Hematopoietic multipotent progenitor cell treated with erythropoietin and hydrocortisone succinate and interleukin-3 and kit ligand, for 4 days (in vitro differentiated cells): ENCODE measurements at places on chromosomes 4 and X.

- DNase-seq: peak; percentile 95
These were observed 28.7 kb downstream of the INPP4B start for GRCh38 chr4:142817442-142817841.

- DNase-seq: no peak
These were observed 321.2 kb downstream of the PCDH7 start for GRCh38 chr4:31041385-31041784.

DNA sequence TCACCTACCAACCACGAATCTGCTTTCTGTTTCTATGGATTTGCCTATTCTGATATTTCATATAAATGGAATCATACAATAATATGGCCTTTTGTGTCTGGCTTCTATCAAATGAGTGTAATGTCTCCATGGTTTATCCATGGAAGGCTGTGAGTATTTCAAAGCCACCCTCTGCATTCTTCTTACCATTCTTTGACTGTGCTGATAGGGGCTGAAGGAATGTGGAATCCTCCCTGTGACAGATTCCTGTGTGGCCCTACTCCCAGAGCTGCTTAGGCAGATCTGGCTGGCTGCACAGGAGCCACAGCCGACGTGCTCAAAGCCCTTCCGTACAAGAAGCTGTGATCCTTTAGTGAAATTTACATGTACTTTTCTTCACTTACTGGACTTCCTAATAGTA lies 163.2 kb downstream of the HS6ST2 start:
- DNase-seq: no peak

DNA sequence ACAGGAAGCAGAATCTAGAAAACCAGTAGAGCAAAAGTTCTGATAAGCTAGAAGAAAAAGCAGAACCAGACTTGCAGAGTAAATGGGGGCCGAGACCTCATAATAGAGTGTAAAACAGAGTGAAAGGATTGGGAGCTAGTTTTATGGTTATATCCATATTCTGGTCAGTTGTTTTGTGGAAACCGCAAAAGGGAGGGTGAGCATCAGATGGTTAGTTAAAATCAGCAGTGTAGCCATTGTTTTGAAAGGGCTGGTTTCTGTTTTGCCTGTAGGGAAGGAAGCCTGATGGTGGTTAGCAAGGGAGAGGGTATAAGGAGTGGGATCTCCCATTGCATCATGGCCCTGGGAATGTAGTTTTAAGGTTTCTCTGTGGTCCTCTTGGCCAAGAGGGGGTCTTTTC lies 17.2 kb upstream of the CCNI start:
- peak; percentile 83 for DNase-seq

GRCh38 chr4:125169192-125169591 lies 145.6 kb upstream of the FAT4 start:
- DNase-seq: no peak

DNA sequence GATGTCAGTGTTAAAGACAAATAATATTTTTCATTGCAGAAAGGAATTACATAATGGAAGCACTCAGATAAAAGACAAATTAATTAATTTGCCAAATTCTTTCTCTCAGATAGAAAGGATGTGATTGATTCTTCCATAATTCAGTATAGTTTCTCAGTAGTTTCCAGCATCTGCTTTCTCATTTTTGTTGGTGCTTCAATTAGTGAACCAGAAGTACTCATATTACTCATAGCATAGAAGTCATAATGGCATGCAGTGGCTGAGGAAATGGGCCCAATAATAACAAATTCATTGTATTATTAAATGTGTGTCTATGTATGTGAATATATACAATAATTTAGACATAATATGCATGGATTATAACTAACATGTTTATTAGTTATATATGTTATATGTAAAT lies 393.3 kb upstream of the TRAM1L1 start:
- no peak for DNase-seq

GRCh38 chr4:159902648-159903047 lies 799.8 kb downstream of the RAPGEF2 start:
- DNase-seq: no peak

- peak; percentile 8 for DNase-seq
These were observed 30.0 kb downstream of the ITM2A start for GRCh38 chrX:79336869-79337815.

DNA sequence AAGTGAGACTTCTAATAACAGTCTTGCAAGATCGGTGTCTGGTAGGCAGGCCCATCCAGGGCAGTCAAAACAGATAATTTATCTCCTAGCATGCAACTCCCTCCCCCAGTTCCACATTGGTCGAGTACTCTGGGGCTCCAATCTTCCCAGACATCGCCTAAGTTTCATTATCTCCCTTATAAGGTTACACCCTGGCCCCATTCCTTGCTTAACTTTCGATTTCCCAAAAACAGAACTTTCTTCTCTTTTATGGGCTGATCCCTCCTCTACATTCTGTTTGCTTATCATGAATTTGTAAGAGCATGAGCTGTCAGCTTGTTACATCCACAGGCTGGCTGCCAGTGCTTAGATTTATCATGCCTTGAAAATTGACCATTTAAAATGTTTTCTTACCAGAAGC lies 471.3 kb downstream of the TECRL start:
- no peak for DNase-seq

DNA sequence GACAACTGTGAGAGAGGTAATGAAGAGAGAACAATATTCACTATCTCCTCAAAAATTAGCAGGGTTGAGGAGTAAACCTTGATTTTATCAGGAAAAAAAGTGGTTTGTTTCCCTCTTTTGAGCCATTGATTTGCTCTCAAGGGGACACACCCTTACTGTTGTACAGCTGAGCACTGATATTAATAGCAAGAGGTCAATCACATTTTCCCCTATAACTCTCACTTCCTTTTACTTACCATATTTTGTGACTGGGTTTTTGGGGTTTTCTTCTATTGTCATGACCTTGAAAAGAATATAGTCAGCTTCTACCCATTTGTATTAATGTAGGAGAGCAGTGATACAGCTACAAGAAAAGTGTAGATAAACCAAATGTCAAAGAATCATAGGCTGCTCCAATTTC lies 70.2 kb upstream of the LONRF3 start:
- DNase-seq: no peak

GRCh38 chr4:185352202-185352601 lies 43.5 kb downstream of the LRP2BP start:
- DNase-seq: no peak

- DNase-seq: peak; percentile 48
These were observed at the start of gene EGF for GRCh38 chr4:109912706-109913595. TSS of gene EGF (plus strand) at chr4:109912883. CDS start at chr4:109913336, 453 bp downstream.

DNA sequence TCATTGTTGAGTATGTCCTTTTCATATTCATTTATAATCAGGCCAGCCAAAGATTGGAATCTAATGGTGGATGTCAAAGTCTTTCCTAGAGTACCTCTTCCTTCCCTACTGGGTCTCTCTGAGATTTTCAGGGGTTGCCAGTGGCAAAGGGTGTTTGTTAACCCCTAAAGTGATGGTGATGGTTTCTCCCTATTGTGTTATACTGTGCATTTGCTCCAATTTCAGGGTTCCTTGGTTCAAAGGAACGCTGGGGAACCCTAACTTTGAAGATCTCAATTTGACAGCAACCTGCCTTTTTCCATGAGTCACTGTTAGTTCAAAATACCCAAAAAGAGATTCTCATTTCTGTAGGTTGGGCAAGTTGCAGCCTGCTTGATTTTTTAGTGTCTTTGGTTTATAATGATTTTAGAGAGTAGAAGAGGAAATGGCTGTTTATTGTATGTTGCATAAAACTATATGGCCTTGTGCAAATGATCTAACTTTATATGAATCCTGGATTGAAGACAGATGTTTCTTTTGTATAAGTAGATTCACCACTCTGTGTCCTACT lies 23.0 kb downstream of the GAB1 start:
- DNase-seq: peak; percentile 39

GRCh38 chrX:63284659-63285058 lies 66.5 kb downstream of the SPIN4 start:
- no peak for DNase-seq

- DNase-seq: peak; percentile 2
These were observed 209.0 kb downstream of the PPARGC1A start for GRCh38 chr4:23680671-23681518.

- DNase-seq: peak; percentile 73
These were observed 8.3 kb upstream of the HAND2 start for GRCh38 chr4:173538148-173538908.

DNA sequence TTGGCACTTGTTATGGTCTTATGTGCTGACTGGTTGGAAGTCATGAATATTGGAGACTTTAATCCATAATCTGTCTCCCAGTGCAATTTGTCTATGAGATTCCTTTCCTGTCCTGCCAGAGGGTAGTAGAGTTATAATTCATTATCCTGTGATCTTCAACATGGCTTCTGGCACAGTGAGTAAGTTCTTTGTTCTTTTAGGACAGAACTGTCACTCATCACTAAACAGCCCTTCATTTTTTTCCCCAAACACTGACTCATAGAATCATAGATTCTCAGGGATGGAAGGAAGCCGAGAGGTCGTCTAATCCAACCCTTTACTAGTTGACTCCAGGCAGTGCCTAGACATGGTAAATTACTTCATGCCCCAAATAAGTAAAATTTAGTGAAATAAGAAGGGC lies 78.4 kb downstream of the LUZP4 start:
- DNase-seq: no peak

- DNase-seq: no peak
These were observed 28.2 kb downstream of the ANXA5 start for GRCh38 chr4:121668368-121669162.

DNA sequence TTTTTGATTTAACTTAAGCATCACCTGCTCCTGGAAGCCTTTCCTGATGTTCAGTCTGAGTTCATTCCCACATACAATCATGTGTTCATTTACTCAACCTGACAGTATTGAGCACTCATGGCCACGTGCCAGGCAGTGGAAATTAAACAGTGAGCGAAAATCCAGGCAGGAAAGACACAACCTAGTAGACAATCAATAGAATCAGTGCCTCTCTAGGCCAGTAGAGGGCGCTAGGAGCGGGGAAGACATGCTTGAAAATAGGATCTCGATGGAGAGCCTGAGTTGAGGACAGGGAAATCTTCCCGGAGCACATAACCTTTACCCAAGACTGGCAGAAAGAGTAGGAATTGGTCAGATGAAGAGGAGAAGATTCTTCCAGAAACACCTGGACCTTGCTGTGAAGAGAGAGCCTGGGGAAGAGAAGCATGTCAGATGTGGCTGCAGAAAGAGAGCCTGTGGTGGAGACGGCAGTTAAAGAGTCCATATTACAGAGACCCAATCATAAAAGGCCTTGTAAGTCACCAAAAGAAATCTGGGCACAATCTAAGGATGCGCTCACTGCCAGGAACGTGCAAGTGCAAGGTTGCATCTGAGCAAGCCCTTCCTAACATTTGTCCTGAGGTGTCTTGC lies 103.5 kb downstream of the LDB2 start:
- DNase-seq: peak; percentile 51

- DNase-seq: no peak
These were observed 555.2 kb upstream of the PRKX start for GRCh38 chrX:4268676-4269075.

DNA sequence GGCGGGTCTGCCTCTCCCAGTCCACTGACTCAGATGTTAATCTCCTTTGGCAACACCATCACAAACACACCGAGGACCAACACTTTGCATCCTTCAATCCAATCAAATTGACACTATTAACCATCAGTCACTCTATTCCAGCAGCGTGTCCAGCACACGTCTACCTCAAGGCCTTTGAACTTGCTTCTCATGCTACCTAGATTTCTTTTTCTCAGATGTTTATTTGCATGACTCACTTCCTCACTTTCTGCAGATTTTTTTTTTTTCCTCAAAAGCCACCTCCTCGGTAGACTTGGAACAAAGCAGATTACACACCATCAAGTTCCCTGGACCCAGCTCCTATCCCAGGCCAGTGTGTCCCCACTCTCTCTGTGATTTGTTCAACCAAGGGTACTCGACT lies 49.5 kb downstream of the SUPT20HL2 start:
- no peak for DNase-seq

DNA sequence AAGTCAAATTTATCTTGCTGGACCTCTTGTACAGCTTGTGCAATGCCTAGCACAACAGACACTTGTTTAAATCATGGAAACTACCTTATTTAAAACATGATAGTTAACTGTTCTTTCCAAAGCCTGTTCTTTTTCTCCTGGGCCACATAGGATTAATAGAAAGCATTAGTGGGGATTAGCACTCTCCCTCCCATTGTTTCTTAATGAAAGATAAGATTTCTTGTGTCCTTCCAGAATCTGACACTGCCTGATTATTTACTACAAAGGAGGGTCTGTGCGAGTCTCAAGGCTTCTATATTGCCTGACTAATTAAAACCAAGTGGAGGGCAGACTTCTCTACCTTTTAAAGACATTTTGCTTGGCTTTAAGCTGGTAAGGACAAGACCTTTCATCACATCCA lies 8.5 kb upstream of the ELMOD2 start:
- DNase-seq: no peak

DNA sequence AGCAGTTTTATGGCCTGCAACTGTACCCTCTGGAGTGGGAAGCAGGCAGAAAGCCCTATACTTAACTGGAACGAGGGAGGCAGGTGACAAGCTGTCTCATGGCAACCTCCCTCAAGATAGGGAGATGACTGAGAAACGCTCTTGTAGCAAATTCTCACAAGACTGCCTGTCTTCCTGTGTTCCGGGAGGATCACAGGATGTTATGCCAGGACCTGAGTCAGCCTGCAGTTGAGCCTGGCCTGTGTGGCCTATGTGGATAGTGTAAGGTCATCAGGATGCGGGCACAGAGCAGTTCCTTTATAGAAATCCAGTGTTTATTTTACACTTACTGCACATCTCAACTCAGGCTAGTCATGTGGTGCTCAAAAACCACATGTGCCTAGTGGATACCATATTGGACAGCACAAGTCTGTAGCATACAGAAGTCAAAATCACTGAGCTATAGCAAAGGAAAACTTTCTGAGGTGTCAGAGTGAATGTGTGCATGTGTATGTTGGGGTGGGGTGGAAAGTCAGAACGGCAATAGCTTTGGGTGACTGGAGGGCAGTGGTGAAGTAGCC lies 25.2 kb downstream of the TAF7L start:
- no peak for DNase-seq

DNA sequence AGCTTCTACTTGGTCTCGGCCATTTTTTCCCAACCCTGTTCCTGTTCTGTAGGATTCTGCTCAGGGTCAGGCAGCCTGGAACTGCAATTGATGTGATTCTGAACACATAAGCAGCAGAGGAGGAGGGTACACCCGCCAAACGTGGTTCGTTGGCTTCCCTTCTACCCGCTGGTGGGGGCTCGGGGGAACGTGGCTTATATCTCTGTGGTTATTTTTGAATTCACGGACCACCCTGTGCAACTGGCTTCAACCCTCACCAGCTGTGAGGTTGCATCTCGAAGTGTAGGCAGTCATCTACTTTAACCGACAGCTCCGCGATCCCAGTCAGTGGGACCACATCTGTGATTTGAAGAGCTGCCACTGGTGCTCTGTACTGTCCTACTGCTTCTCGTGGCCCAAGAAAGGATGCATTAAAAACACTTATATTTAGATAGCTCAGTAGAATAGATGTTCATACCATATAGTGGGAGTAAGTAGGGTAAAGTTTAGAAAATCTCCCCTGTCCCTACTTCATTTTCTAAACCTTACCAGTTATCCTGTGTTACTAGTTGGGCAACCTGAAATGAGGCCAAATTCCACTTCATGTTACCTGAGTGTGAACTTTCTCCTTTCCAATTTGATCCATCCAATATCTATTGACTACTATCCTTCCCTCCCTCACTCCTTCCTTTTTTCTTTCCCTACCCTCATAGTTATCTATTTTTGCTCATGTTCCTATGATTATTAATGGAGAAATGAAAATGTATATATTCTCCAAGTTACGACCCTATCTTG lies 80.4 kb upstream of the BCOR start:
- peak; percentile 32 for DNase-seq

GRCh38 chr4:7841894-7842293 lies 97.8 kb downstream of the AFAP1 start:
- no peak for DNase-seq
